ENCODE measurements at places on chromosomes 12 and 14.

GRCh38 chr14:54565785-54566409 is 1.0 kb upstream of the SAMD4A start:
- DNase-seq = peak; percentile 87

- DNase-seq = no peak
Observed at GRCh38 chr14:93587330-93587729, 156.6 kb downstream of the UNC79 start.

DNA sequence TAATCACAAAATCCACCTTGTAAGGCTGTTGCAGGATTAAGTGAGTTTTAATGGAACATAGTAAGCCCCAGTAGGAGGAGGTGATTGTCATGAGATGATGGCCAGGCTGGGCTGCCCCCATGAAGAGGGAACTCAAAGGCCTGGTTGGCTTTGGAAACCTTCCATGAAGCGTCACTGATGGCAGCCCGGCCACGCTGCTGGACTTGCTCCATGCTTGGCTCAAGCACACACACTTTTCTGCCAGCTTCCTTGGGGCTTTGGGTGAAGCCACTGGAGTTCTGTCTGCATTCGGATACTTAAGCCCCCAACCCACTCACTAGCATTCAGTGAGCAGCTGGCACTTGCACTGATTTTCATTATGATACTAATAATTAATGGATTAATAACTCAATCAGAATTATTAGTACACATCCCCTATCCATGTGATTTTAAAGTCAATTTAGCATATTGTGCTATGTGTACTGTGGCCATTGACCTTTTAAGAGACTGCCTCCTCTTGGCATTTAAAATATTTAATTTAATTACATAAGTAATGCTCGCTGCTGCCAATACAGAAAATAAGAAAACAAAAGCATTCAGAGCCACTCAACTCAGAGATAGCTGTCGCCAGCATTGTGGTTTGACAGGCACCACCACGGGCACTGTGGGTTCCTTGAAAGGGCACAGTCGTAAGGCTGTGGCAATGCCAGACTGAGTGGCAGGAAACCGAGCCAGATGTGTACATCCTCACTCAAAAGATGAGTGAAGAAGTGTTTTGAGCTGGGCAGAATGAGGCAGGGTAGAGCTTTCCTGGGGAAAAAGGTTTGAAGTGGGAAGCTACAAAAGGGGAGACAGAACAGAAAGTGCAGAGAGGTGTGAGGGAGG is 15.9 kb downstream of the KRT85 start:
- peak; percentile 60 for DNase-seq

- DNase-seq = peak; percentile 11
Observed at GRCh38 chr12:8860165-8860961, 37.9 kb downstream of the A2ML1 start.

DNA sequence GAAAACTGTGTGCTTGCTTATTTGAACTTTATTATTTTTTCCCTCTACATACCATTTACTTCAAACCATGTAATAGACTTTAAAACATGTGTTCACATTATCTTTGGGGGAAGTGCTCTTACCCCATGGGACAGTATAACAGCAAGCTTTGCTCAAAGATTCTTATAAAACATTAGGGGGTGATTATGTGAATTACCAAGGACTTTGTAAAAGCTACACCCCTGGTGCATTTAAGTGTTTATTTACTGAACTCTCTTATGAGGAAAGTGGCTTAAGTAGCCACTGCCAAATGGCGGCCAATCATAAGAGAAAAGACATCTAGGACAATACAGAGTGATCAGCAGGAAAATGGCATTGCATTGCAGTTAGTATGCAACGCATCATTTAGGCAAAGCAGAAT is 70.3 kb downstream of the CAPZA3 start:
- no peak for DNase-seq
